ENCODE measurements at places on chromosomes 16 and 17. TPM values are rescaled to one million over a fixed set of nuclear protein-coding genes. Genes with fewer than 3 reads are reported as not detected.

PLLP gene
- 2.4 TPM for total RNA-seq

OR2C1 gene
- 0.31 TPM for total RNA-seq

HNF1B gene
- total RNA-seq = not detected

WFDC1 gene
- 53.1 TPM for total RNA-seq

Measured in gastroesophageal sphincter (tissue), 4 donors.